Naive thymus-derived CD8-positive, alpha-beta T cell (primary cell): ENCODE measurements at places on chromosomes 11 and 22.

DNA sequence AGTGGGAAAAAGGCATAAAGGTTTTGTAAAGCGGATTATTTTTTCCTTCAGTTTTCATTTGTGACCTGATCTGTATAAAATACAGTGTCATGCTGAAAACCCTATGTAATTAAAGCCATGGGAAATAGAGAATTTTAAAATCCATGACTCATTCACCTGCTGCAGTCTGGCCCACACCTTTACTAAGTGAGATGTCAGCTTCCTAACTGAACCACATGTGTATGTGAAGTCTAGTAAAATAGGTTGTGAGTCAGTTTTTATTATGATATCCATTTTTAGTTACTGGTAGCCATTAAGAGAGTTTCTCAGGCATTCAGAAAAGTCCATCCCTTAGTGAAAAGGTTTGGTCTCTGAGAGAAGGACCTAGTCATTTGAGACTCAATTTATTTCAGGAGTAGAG lies 60.9 kb downstream of the TRIM44 start:
- DNase-seq, result no peak

GRCh38 chr11:75583718-75584658 lies 21.9 kb downstream of the SERPINH1 start:
- DNase-seq, result no peak

DNA sequence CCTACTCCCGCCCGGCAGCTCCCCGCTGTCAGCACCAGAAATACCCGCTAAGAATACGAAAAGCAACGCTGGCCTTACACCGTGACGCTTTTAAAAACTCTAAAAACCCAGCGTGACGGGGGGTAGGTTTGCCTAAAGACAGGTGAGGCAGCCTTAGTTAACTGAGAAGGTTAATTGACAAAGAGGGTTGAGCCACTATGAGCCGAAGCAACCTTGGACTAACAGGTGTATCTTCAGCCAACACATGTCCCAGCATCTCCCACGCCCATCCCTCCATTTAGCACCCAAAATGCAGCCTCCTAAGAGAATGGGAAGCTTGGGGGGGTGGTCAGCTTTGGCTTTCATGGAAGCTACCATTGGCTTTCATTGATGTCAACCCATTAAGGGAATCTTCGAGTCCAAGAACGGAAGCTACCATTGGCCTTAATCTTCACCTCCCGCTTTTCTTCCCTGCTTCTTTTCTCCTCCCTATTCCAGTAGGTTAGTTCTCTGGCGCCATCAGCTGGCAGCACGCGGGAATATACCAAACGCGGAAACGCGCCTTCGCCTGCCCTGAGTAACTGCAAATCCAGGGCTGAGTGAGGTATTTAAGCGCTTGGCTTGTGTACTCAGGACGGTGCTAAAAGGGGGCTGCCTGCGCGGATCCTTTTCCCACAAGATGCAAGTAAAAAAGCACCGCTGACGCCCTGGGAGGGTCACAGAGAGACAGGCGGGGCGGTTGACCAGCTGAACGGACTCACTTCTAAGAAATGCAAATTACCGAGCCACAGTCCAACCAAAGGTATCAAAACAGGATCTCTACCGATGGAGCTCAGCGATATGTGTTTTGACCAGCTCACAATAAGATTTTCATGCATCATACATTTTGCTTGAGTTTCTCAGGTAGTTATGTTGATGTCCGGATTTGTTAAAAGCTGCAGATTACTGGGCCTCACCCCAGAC lies 38.5 kb upstream of the GLYATL1 start:
- DNase-seq, result no peak

DNA sequence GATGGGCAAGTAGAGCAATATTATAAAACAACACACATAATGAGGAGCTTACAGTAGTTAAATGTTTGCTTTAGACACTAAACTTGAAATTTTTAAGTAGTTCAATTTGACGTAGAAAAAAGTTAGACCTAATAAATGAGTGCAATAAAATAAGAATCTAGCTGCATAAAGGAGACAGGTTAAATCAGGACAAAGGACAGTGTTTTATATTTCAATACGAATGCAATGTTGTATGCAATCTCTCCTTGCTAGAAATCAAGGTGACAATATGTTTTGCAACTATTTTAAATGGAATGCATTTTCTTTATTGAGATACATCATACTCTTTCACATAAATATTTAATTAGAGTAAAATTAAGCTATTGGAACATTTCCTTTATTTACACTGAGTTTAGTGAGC lies 267.9 kb downstream of the CASP12 start:
- DNase-seq, result no peak

- DNase-seq, result peak; percentile 44
Observed at GRCh38 chr11:2399488-2400068, 972 bp upstream of the TSSC4 start.

DNA sequence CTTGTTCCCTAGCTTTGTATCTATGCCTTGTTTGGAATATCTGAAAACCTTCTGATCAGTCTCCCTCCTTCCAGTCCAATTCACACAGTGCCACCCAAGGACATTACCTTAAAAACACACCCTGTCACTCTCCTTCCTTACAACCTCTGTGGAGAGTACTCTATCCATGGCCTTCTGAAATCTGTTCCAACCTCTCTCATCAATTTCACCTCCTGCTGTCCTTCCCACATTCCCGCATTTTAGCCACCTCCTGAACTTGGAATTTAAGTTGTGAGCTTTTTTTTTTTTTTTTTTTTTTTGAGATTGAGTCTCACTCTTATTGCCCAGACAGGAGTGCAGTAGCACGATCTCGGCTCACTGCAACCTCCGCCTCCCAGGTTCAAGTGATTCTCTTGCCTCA lies 824.8 kb downstream of the METTL15 start:
- DNase-seq, result no peak

DNA sequence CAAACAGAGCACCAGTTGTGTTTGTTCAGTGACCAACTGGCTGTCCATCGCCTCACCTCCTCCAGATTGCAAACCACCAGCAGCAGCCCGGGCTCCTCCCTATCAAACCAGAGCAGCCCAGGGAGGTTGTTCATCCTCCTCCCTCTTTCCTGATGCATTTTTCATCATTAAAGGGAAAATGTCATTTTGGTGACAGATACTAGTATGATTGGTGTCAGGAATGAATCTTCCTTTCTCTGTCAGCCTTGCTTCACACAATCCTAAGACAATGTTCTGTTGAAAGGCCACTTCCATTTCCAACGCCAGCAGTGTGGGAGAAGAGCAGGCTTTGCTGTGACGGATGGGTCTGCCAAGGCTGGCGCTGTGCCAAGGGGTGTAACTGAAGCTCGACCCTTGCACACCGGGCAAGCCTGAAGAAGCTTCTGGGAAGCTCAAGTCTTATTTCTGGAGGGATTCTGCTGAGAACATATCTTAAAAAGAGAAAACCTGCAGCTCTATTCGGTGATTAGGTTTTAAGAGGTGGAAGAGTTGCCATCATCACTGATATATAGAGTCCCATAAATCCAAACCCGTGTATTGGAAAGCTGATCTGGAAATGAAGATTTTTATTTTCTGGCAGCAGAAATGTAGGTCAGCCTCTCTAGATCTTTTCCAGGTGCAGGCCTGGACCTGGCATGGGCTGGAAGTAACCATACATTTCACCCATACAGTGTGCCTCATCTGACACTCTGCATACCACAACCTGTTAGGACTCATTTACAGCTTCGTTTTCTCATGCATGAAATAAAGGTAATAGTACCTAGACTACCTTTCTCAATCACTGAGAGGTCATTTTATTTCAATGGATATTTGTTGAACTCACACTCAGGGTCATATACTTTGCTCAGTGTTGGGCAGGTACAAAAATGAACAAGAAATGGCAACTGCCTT lies 524.5 kb downstream of the NTM start:
- no peak for DNase-seq

DNA sequence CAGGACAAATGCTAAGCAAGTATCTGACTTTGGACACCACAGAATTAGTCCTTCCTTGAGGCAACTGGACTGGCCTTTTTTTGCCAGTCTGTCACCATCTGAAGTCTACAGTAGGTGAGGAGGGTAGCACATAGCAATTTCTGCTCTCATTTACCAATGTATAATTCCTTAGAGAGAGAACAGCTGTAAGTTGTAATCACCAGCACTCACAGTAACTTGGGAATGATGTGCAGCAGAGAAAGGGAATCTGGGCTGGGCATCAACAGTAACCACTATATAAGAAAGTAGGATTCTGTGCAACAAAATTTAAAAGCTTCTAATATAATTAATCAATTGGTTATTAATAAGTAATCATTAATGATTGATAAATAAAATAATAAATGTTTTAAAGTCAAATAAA lies 86.3 kb upstream of the FAT3 start:
- no peak for DNase-seq

DNA sequence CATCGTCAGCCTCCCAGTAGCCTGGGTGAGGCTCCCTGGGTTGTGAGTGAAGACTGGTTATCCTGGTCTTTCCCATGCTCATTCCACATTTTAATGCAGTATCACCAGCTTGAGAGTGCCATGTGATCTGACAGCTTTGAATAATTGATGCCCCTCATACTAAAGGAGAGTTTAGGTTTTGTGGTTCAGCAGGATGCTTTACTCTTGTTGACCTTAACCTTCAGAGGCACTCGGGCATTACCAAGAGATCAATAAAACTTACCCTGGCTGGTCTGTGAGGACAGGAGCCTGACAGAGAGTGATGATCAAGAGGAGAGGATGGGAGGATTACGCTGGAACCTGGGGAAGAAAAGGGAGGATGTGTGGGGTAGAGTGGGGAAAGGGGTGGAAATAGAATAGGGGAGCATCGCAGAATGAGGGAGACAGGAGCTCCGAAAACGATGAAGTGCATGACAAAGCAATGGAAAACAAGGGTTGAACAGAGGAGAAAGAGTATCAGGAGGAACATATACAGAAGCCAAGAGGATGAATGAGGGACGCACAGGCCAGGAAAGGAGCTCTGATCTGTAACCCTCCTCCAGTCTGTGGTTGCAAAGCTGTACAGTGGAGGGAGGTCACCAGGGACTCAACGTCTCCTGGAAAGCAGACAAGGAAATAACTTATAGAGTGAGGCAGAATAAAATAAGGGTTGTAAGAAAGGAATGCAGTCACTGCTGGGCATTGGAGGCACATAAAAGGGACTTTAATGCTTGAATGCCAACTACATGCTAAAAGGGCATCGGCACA lies 594.5 kb downstream of the NTM start:
- DNase-seq, result no peak

DNA sequence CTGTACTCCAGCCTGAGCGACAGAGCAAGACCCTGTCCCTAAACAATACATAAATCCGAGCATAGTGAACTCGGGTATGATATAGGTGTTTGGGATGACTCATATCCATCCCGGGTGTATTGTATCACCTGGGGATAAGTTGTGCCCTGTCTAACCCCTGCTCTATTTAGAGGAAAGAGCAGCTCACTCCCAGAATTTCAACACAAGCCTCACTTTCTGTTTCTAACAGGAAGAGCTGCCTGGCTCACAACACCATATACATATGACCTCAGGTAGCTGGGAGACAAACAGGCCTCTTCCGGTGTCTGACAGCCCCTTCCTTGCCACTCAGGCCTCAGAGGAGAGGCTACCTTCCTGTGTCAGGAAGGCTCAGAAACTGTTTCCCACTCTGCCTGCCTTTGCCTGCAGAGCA lies 9.9 kb upstream of the MICALL1 start:
- DNase-seq, result no peak

- DNase-seq, result no peak
Observed at GRCh38 chr11:111934306-111934705, 2.8 kb upstream of the DIXDC1 start.

- DNase-seq, result no peak
Observed at GRCh38 chr11:113001709-113002108, 40.5 kb downstream of the NCAM1 start.

GRCh38 chr11:46668480-46669085 lies 31.8 kb downstream of the ARHGAP1 start:
- no peak for DNase-seq

DNA sequence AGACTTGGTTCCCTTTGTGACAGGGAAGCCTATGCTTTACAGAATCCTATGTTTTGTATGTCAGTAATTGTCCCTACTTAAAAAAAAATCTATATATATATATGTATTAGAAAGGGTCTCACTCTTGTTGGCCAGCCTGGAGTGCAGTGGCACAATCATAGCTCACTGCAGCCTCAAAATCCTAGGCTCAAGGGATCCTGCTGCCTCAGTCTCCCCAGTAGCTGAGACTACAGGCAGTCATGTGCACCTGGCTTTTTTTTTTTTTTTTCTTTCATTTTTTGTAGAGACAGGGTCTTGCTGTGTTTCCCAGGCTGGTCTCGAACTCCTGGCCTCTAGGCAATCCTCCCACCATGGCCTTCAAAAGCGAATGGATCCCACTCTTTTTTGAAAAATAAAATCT lies 2.1 kb upstream of the NEAT1 start:
- no peak for DNase-seq

- DNase-seq, result no peak
Observed at GRCh38 chr22:49642331-49642730, 185.3 kb downstream of the BRD1 start.

- no peak for DNase-seq
Observed at GRCh38 chr22:50046481-50047245, 11.4 kb downstream of the TTLL8 start.

DNA sequence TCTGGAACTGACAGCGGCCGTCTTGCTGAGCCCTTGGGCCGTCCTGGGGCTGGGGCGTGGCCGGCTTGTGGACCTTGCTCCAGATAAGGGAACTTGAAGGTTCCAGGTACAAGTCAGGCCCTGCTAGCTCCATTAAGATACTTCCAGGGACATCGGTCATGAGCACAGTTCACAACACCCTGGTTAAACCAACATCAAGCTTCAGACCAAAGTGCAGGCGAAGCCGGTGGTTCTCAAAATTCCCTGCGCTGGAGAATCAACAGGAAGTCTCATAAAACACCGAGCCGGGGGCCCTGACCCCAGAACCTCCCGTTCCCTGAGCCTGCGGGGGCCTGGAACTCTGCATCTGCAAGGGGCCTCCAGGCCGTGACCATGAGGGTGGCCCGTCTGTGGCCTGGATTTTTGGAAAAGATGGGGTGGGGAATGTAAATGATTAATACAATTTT lies 1043.8 kb downstream of the BRD1 start:
- no peak for DNase-seq

DNA sequence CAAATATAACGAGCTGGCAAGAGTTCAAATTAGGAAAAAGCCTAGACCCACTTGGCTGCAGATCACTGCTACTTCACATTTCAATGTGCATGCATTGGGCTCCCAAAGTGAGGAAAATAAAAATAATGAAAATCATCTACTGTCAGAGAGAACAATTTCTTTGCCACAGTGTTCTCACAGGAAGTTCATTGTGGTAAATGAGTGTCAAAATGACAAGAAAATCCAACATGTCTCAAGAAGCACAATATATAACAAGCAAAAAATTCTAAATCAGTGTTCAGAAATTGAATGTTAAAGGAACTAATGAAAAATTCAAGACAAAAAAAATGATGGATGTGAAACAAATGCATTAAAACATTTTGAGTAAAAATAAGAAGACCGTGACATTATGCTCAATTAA lies 31.3 kb downstream of the RCN1 start:
- DNase-seq, result no peak

- no peak for DNase-seq
Observed at GRCh38 chr22:45760682-45761081, 89.0 kb downstream of the ATXN10 start.

GRCh38 chr11:3807909-3808860 lies at the start of gene PGAP2:
PGAP2 (plus strand) TSS chr11:3808560; CDS start chr11:3811260, 2,700 bp downstream.
- peak; percentile 58 for DNase-seq
